Smooth muscle cell of the coronary artery (primary cell): ENCODE measurements at places on chromosomes 13 and 19. TPM values are rescaled to one million over a fixed set of nuclear protein-coding genes. Genes with fewer than 3 reads are reported as not detected.

Gene PSG3
- not detected in 2 replicates for total RNA-seq

Gene IFNL4
- not detected in 2 replicates for total RNA-seq

Gene SLC7A10
- not detected in 2 replicates for total RNA-seq

Gene SPRED3
- 1.4 and 3.6 TPM in 2 replicates for total RNA-seq

Gene B3GNT3
- not detected in 2 replicates for total RNA-seq
